Activated B cell treated with CpG ODN at 0.5 μM for 24 hours (primary cell): ENCODE measurements at places on chromosomes 2 and 18.

DNA sequence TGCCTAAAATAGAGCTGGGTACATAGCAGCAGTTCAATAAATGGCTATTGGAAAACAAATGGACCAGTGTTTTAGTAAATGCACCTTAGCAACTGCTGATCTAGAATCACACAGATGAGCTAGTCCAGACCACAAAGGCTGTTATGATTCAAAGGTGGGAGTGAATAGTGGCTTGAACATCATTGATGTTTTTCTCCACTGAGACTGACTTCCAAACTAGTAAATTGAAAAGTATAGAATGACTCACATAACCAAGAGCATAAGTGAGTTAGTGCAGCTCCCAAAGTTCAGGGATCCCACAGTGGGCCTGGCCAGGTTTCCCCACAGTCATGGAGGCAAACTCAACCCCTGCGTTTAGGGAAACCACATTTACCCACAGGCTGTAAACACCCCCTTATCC is 106.7 kb upstream of the YPEL5 start:
- no peak for DNase-seq

GRCh38 chr2:238965371-238966071 is 117.6 kb downstream of the TWIST2 start:
- DNase-seq: no peak

- DNase-seq: no peak
Measured at GRCh38 chr18:46385124-46385523, 271.9 kb downstream of the LOXHD1 start.

DNA sequence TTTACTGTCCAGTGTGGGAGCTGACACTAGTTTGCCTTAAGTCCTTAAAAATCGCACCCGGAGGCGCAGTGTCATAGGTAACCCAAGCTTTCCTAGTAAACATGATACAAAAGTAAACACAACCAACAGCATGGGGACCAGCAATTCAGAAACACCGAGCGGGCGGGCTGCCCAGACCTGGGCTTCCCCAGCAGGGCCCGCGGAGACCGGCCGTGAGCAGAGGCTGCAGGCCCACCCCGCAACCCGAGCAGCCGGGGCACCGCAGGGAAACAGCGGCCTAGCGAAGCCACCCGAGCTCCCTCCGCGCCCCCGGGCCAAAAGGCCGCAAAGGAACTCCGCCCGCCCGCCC is 296 bp downstream of the TTC21B start:
- no peak for DNase-seq

GRCh38 chr18:22698711-22699110 is 234.4 kb upstream of the RBBP8 start:
- no peak for DNase-seq

DNA sequence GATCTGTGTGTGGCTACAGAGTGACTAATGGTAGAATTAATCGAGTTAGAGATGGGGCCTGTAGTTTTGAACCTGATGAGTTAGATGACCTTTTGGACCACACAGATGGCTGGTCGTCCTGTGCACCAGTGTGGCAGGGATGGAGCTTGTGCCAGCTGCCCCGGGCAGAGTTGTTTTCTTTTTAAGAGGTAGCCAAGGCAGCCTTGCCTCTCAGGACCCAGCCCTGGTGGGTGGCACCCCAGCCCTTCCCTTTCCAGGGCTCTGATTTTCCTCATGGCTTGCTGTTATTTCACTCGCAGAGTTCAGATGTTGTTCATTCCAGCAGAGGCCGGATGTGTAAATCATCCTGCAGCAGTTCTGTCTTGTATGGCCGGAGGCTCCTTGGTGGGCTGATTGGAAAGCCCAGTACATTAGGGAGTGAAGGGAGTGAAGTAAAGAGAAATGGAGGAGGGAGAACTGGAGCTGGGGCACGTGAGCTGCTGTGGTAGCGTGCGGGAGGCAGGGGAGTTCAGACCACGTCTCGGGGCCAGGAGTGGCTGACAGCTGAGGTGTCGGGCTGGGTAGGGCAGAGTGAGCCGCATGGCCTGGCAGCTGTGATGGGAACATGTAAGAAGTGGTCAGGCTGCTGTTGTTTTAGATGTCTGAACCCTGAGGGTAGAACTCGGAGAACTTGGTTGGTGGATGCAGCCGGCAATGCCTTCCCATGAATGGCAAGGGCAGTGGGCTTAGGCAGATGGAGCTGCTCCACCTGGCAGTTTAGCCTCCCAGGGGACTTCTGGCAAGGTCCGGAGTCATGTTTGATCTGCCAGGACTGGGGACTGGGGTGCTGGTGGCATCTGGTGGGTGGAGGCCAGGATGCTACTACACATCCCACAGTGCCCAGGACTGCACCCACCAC is 28.8 kb downstream of the ASAP2 start:
- DNase-seq: no peak

GRCh38 chr18:49645196-49645595 is 83.3 kb downstream of the LIPG start:
- DNase-seq: no peak

GRCh38 chr2:33130544-33130943 is 183.8 kb downstream of the LTBP1 start:
- DNase-seq: no peak

DNA sequence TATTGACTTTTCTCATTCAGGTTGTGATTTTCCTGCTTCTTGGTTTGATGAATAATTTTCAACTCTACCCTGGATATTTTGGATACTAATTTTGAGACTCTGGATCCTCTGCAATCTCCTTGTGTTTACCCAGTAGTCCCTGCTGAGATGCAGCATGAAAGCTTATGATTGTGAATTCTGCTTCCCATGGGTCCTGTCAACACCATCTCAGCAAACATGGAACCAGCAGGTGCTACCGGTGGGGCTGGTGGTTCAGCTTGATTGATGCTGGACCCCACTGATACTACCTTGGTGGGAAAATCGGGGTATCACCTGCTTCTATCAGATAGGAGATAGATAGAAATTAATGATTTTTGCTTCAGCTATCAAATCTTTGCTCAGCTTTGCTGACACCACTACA is 81.1 kb downstream of the SOWAHC start:
- no peak for DNase-seq

DNA sequence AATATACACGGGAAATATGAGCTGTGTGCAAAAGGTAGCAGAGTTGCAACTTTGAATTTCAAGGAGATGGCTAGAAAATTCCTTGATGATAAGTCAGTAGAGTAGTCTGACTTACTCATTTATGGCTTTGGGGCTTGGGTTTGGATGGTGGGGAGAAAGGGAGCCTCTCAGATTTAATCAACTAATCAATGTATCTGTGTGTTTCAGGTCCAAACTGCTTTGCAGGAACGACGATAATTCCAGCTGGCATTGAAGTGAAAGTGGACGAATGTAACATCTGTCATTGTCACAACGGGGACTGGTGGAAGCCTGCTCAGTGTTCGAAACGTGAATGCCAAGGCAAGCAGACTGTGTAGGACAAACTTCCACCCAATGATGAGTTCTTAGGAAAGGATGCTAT is 164.6 kb downstream of the VWC2L start:
- no peak for DNase-seq

- no peak for DNase-seq
Measured at GRCh38 chr2:76506538-76506937, 795.8 kb upstream of the GCFC2 start.

DNA sequence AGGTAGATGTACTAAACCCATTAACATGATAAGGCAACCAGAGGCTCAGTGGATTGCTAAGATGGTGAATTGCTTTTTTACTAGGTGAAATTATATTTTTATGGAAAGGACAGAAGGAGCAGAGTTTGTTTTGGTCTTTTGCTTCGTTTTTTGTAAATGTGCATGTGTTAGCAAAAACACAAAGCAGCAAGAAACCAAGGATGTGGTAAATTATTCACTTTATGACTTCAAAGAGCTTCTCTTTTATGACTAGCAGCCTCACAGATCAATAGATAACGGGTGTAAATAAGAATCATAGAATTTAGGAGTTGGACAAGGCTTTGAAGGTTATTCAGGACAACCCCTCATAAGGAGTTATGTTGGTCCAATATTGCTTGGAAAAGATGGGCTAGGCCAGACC is 615.0 kb downstream of the DPP10 start:
- no peak for DNase-seq

- no peak for DNase-seq
Measured at GRCh38 chr18:68439642-68440041, 275.3 kb downstream of the TMX3 start.

DNA sequence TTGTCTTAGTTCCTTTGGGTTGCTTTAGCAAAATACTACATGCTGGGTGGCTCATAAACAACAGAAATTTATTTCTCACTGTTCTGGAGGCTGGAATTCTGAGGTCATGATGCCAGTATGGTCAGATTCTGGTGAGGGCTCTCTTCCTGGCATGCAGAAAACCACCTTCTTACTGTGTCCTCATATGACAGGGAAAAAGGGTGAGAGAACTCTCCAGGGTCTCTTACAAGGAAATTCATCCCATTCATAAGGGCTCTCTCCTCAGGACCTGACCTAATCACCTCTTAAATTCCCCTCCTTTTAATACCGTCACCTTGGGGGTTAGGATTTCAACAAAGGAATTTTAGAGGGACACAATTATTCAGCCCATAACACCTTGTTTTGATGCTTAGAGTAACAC is 243.1 kb upstream of the TNP1 start:
- DNase-seq: no peak

DNA sequence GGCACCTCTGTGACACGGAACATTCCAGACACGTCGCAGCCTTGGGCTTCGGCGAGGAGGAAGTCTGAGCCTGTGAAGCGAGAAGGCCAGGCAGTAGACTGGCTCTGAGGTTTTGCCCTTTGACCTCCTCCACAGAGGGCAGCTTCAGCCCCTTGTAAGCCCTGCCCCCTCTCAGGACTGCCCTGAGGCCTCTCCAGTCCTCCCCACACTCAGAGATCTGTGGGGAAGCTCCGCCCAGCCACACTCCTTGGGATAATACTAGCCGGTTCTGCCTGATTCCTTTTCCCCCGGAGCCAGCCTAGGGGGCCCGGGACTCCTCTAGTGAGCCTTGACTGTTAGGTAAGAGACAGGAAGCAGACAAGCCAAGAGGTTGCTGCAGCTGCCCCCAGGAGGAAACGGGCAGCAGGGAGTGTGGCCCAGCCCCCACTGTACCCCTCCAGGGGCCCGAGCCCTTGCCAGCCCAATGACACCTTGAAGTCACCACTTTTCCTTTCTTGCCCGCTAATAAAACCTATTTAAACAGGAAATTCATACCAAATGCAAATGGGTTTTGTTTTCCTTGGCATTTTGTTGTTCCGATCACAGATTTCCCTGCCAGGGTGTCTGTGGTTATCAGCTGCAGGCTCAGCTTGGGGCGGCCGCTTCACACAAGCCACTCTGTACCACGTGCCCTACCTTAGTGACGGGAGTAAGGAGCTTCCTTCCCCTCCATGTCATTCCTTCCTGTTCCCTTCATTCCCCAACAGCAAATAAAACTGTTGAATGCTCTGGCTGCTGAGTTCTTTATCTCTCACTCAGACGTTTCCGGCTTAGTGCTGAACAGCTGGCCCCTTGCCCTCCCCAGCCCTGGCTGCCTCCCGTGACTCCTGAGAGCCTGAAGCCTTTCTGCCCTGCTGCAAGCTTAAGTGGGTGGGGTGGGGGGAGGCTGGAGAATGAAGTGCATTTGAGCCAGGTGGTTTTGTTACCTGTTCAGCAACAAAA is 124.7 kb downstream of the CABLES1 start:
- no peak for DNase-seq

GRCh38 chr2:39689272-39689841 is 23.6 kb downstream of the TMEM178A start:
- DNase-seq: no peak

GRCh38 chr2:180983468-180984242 is 3.2 kb downstream of the UBE2E3 start:
- DNase-seq: no peak

DNA sequence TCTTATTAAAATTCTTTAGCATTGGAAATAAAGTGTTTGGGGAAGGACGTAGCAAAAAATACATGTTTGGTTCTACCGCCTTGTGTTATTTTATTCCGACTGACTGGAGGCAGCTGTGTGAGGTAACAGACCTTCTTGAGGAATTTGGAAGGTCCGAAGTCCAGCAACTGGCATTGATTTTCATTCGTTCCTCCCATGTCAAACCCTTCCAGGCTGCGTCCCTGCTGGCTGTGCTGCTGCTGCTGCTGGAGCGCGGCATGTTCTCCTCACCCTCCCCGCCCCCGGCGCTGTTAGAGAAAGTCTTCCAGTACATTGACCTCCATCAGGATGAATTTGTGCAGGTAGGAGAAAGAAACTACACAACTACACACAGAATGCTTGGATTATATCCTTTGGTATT is 21.8 kb downstream of the CNDP1 start:
- DNase-seq: no peak

DNA sequence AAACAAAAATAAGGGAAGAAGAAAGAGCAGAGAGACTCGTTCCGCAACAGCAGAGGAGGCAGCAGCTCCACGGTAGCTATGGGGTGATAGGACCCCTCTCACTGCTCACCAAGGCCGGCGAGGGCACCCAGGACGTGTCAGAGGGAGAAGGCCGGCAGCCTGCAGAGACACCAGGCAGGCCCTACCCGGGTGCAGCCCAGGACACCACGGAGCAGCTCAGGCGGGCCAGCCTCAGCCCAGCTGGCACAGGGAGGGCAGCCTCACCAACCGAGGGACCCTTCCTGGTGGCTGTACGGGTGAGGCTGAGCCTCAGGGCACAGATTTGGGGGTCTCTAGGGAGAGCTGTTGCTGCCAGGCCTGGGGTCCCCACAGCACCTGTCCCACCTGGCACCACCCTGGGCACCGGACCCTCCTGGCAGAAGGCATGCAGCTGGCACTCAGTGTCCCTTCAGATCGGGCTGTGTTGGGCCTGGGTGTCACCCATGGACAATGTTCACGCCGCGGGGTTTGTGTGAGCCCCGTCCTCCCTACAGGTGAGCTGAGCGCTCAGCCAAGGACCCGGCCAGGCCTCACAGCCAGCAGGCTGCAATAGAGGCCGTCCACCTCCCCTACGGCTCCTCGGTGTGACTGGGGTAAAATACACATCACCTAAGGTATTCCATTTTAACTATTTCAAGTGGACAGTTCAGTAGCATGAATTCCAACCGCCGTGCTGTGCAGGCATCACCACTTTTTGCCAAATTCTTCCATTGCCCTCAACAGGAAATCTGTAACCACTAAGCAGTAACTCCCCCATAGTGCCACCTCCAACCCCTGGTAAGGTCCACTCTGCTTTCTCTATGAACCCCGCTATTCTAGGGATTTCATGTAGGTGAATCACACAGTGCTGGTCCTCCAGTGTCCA is 21.6 kb downstream of the KCNG2 start:
- no peak for DNase-seq

DNA sequence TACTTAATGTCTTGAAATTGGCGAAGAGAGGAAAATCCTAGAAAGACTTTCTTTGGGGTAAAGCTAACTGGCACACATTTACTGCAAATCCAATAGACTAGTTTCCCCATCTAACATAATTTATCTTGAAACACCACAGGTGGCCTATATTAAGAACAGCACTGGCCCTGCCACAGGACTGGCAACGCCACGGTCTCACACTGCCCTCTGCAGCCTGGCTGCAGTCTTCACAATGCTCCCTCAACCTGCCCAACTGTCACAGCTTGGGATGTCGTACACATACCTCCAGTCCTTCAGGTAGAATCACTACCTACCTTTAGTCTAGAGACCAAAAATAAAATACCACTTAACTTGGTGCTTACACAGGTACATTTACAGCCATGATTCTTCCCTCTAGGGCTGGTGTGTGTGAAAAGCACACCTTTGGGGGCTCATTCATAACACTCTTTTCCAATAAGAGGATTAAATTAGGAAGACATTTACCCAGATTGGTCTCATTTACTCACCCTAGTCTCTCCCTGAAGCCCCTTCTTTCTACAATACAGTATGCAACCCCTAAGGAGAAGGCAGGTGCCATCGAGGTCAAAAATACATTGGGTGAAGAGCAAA is 222.2 kb downstream of the C1D start:
- no peak for DNase-seq
